ENCODE measurements at places on chromosomes 12 and 14.

DNA sequence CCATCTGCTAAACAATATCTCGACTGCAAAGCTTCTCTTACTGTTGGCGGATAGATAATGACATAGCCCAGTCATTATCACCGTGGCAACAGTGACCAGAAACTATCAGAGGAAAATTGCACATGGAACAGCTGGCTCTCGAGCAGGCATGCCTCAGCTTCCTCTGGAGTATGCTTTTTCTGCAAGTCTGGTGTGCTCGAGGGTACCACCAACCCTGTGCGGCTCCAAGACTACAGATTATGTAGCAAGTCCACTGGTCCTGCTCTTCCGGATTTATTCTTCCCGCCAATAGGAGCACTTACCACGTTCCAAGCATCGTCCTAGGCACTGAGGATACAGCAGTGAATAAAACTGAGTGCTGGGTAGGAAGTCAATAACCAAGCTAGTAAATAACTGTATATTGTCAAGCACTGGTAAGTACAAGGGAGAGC is 1.4 kb upstream of the GLRX5 start:
- DNase-seq, result no peak

DNA sequence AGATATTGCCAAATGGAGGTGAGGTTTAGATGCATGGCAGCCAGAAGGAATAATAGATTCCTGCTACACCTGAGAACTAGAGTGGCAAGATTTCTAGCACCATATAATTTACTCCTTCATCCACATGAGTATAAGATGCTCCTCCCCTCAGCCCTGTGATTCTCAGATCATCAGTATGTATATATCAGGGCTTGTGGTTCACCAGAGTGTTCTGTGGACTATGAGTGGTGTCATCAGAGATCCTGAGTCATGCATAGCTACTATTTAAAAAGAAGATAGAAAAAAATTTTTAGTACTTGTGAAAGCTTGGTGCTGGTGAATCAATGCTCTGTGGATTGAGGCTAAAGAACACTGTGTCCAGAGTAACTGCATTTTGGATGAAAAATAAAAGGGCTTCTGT is 285.9 kb downstream of the BMP4 start:
- DNase-seq, result no peak

DNA sequence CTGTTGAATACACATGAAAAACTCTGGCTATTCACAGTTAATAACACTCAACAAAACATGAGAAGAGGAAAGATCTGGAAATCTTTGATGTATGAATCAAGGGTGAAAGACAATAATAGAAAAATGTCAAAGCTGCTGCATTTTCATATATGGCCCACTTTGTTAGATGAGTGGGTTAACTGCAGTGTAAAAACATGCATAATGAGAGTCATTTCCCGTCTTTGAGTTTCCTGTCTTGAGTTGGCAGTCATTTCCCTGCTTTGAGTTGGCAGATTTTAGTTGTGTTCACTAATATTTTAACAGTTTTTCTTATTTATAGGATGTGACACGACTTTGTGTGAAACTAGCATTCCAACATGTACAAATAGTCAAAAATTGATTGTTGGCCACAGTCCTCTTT is 87.9 kb upstream of the PTPRQ start:
- DNase-seq, result no peak

GRCh38 chr12:95766356-95767019 is 24.1 kb downstream of the NTN4 start:
- no peak for DNase-seq

- DNase-seq, result no peak
Observed at GRCh38 chr12:111881716-111882115, 39.7 kb downstream of the MAPKAPK5 start.

DNA sequence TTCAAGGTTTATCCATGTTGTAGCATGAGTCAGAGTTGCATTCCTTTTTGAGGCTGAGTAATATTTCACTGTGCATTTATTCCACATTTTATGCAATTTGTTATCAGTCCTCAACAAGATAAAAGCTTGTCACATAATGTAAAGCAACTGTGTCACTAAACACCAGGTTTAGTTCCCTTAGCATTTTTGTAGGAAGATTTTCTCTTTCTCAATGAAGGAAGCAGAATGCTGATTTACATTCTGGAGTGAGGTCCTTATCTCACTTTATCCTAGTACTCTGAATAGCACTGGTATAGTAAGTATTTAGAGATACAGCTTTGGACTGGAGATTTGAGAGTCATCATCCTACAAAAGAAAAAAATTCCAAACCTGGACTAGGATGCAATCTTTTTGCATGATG is 9.8 kb upstream of the EXD2 start:
- DNase-seq, result no peak

DNA sequence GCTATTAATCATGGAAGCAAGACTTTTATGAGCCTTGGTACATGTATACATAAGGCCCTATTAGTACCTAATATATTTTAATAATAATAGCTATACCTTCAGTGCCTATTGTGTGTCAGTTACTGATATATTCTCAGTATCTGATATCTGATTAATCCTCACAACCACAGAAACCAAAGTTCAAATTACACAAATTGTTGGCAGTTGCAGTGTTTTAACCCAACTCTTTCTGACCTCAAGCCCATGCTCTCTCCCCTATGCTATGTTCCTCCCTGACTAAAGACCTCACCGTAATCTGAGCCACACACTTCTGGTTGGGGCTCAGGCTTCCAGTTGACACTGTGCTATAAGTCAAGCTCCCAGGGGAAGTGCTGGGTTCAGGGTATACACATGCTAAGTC is 214.4 kb downstream of the SPTSSA start:
- DNase-seq, result no peak

- no peak for DNase-seq
Observed at GRCh38 chr12:6697584-6698351, 2.8 kb downstream of the PIANP start.

- DNase-seq, result no peak
Observed at GRCh38 chr12:6340745-6341416, 995 bp downstream of the TNFRSF1A start.

- DNase-seq, result no peak
Observed at GRCh38 chr14:54483073-54483745, 5.6 kb downstream of the GMFB start.

- no peak for DNase-seq
Observed at GRCh38 chr12:48818831-48819590, 715 bp downstream of the CACNB3 start.

DNA sequence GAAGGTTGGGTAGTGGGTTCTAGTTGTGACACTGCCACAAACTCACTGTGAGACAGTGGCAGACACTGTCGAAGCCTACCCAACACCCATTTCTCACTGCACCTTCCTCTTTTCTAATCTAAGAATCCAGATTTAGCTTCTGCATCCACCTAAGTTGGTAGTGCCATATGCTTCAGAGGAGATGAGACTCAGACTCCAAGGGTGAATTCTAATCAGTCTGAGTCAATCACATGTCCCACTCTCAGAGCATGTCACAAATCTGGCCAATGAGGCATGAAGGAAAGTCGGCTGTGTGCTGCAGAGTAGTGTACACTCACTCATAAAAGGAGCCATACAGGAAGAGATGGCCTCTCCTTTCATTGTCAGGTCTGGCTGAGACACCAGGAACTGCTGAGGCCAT is 102.1 kb upstream of the RAP1B start:
- no peak for DNase-seq

- no peak for DNase-seq
Observed at GRCh38 chr12:6968426-6968825, 2.0 kb downstream of the PHB2 start.

GRCh38 chr12:111753144-111753881 is 13.4 kb upstream of the ALDH2 start:
- no peak for DNase-seq

- DNase-seq, result no peak
Observed at GRCh38 chr14:90419200-90419599, 22.4 kb downstream of the CALM1 start.

DNA sequence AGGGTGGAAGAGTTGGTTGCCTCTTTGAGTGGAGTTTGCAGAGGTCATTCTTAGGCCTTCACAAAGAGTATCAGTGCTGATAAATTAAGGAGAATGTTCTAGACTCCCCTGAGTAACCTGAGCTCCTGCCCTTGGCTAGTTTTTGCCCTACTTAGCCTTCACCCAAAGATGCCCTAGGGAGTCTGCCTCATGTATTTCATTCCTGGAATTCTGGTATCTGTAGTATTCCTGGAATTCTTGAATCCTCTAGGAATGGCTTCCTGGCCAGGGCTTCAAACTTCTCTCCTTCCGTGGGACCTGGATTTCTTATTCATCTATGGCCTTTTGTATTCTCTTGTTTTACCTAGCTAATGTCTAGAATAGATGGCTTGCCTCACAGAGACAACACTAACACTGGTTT is 701.1 kb downstream of the NOVA1 start:
- DNase-seq, result no peak

DNA sequence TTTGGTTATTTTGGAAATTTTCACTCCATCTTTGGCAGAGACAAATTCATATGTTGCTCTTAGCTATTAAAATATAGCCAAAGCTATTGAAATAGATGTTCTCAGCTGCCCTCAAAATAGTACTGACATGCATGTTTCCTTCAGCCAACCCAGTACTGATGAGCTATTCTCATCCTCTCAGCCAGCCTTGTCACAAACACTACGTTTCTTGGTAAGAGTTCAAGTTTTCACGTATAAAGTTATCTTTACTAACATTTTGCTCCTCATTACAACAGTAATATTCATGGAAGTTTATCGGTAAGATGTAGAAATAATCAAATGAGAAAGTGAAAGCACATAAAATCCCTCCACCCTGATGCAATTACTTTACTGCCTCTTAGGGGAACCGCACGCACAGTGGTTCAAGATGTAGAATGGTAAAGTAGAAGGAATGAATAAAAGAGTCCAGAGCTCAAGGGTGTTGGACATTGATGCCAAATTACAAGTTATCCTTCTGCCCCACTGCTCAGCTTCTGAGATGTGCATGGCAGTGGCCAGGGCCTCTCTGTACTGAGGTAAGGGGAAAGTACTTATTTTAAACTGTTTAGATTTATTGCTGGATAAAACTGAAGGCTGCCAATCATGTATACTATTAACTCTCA is 20.7 kb downstream of the GCH1 start:
- DNase-seq, result no peak

- DNase-seq, result no peak
Observed at GRCh38 chr12:104056419-104056972, 6.5 kb upstream of the GLT8D2 start.

- DNase-seq, result no peak
Observed at GRCh38 chr12:52646613-52647012, 5.4 kb downstream of the KRT2 start.

DNA sequence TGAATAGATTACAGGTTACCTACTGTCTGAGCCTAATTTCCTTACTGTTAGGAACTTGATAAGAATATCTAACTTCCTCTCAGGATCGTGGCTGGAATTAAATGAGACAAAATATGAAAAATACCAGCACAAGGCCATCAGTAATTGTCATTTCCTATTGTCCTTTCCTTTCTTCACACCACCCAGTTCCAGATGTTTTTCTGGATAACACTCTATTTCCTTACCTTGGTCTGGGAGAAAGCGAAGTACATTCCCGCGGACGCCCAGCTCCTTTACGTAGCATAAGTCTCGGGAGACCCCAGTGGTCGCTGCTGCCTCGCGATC is 376 bp downstream of the GDF3 start:
- no peak for DNase-seq

DNA sequence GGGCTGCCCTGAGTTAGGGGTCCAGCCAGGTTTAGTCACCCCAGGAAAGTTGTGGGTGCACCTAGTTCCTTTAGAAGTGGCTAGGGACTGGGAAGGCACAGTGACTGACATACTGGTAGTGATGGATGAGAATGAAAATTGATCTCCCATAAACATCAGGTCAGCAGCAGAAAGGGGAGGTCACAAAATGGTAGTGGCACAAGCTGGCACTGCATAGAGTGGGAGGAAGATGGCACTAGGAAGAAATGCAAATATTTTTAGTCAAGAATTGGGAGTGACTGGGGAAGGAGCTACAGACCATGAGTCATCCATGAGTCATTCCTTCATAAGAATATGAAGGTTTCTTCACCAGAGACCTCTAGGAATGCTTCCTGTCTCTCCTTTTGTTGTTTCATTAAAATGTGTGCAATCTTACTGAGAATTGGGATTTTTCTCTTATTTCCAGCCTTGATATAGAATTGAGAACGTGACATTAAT is 198.3 kb upstream of the AMIGO2 start:
- DNase-seq, result no peak

DNA sequence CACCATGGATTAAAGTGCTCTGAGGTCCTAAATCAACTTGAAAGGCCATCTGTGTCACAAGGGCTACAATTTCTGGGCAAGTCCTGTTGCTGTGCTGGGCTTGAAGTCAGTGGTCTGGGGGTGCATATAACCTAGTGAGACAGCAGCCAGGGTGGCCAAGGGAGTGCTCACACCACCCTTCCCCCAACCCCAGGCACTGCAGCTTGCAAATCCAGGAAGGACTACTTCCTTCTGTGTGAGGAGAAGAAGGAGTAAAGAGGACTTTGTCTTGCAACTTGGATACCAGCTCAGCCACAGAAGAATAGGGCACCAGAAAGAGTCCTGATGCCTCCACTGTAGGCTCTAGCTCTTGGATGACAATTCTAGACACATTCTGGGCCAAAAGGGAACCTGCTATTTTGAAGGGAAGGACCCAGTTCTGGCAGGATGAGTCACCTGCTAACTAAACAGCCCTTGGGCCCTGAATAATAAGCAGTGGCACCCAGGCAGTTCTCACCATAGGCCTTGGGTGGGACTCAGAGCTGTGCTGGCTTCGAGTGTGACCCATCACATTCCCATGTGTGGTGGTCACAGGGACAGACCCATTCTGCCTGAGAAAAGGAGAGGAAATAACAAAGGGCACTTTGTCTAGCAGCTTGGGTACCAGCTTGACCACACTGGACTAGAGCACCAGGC is 32.6 kb upstream of the DHRS7 start:
- no peak for DNase-seq

DNA sequence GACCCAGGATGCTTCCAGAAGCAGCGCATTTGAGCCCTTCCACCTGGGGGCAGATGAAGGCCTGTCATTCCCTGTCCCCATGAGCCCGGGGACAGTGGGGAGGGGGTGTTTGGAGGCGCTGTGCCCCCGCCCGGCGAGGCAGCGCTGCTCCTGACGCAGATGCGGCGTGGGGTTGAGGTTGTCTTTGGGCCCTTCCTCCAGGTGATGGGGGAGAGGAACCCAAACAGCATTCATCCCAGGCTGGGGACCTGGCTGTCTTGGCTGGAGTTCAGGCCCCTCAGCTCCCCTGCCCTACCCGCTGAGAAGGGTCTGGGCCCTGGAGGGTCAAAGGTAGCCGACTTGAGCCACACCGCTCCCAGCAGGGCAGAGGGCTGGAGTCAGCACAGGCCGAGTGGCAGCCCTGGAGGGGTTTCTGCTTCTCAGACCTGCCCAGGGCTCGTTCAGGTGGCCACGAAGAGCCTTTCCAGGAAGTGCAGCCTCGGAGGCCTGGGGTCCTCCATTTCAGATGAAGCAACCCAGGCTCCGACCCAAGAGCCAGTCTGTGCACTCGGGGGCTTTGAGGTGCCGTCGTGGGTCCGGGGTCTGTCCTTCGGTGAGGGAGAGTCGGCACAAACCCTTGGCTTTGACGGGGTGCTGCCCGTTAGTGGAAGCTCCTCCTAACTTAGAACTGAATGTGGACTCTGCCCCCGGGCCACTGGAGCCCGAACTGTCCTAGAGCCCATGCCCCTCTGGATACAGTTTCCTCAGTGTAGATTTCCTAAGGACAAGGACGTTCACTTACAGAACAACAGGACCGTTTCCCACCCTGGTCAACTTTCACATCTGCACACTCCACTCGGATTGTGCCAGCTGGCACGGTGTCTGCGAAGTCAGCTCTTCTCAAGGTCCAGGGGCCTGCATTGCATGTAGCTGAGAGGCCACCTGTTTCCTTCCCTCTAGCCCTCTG is 16.1 kb downstream of the ACADS start:
- no peak for DNase-seq
